ENCODE measurements at places on chromosomes 7 and 10.

DNA sequence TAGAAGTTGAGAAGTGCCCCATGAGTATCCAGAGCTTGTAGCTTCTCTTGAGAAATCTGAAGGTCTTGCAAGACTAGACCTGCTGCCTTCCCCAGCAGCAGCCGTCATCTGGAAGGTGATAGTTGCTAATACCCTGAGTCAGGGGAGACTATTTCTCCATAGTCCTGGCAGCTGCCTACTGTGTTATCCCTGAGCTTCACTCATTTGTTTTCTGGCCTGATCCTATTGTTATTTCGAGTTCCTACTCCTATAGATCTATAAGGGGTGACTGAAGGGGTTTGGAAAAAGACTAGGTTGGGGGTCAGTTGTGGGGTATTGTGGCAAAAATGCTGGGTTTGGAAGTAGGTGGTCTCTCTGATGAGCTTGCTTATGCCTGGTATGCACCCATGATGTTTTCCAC lies 297.8 kb downstream of the CNTNAP2 start:
- DNase-seq = no peak

- DNase-seq = no peak
These were observed 718 bp upstream of the FZD1 start for GRCh38 chr7:91263384-91264045.

GRCh38 chr10:42583828-42584227 lies 54.5 kb downstream of the ZNF33B start:
- DNase-seq = no peak

- DNase-seq = no peak
These were observed 428.9 kb downstream of the TNS3 start for GRCh38 chr7:47153058-47153457.

GRCh38 chr7:90645784-90646183 lies 49.7 kb downstream of the CDK14 start:
- no peak for DNase-seq

DNA sequence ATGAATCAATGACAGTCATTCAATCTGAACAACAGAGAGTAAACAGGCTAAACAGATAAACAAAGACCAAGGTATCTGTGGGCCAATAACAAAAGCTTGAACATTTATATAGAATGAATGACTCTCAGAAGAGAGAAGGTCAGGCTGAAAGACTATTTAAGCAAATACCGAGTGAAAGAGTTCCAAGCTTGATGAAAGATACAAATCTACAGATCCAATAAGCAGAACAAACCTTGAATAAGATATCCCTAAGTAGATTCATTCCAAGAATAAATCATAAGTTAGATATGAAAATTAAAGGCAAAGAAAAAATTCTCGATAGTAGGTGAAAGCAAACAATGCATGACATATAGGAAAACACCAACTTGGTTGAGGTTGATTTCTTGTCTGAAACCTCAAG lies 376.4 kb upstream of the IGFBP3 start:
- no peak for DNase-seq

- no peak for DNase-seq
These were observed 37.4 kb downstream of the VCL start for GRCh38 chr10:74035303-74035702.

- no peak for DNase-seq
These were observed 55.4 kb upstream of the INHBA start for GRCh38 chr7:41758321-41758720.

- no peak for DNase-seq
These were observed 146.5 kb downstream of the RNF216 start for GRCh38 chr7:5635006-5635405.

- DNase-seq = no peak
These were observed 1.0 kb upstream of the PSMC2 start for GRCh38 chr7:103346396-103346795.

DNA sequence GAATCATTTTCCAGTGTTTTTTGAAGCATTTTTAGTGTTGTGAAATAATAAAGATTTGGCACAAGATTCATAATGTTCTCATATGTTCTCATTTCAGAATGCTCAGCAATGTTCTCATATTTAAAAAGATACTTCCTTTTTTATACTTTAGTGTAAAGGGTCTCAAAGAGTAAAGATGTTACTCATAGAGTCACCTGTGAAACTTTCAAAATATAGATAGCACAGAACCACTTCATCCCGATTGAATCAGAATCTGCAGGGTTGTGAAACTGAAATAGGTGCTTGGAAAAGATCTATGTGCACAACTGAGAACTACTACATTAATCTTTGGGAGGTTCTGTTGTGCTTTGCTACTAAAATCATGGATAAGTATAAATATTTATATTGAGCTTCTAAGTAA lies 144.7 kb downstream of the MDFIC start:
- DNase-seq = no peak

GRCh38 chr10:97981816-97982215 lies 48.6 kb downstream of the CRTAC1 start:
- DNase-seq = no peak

DNA sequence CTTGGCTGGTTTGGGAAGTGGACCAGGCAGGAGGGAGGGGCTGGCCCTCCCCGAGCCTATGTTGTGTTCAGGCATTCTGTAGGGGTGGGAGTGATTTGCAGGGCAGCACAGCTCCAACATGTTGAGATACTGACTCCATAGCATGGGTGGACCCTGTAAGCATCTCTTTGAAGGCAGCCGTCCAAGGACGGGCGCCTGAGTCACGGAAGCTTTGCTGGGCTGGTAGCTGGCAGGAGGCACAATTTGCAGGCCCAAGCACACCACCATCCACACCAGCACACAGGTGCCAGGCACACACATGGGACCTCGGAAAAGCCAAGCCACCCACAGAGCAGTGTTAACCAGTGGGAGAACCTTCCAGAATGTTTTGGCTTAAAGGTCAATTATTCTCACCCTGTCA lies 505.1 kb upstream of the FOXK1 start:
- DNase-seq = no peak

DNA sequence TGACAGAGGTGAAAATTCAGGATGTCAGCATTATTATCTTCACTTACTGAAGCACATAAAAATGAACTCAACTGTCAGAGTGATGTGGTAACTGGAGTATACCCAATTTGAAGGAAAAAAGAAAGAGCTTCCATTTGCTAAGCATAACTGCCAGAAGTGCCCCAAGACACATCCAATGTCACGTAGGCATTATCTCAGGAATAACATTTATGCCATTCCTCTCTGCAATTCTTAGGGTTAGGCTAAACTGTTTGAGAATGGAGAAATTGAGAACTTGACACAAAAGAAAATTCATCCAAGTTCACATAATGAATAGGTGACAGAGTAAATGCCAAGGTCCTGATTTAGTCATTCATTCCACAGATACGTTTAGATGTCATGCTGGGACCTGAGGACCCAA lies 148.6 kb downstream of the GRM3 start:
- DNase-seq = no peak

- DNase-seq = no peak
These were observed 48.5 kb downstream of the PLCE1 start for GRCh38 chr10:94042001-94042833.

- no peak for DNase-seq
These were observed 193.8 kb upstream of the WDR11 start for GRCh38 chr10:120657371-120657770.

Measured in effector memory CD8-positive, alpha-beta T cell (primary cell).